ENCODE measurements at places on chromosomes 4 and X.

- no peak for DNase-seq
Measured at GRCh38 chr4:85209161-85209560, 242.7 kb upstream of the WDFY3 start.

DNA sequence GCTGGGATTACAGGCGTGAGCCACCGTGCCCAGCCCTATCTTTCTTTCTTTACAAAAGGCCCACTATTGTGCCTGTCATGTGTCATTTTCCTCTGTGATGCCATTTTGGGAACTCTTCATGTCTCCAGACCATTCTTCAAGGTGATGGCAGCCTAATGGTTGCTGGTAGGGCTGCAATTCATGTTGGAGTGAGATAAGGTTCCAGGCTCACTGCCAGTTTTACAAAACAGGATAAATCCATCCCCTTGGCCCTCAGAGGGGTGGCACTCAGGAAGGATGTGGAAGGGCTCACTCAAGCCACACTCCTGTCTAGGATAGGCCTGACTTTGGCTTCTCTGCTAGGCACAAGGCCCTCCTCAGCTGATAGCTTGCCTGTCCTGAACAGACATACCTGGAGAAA lies 3.8 kb downstream of the TCEAL9 start:
- DNase-seq: no peak

DNA sequence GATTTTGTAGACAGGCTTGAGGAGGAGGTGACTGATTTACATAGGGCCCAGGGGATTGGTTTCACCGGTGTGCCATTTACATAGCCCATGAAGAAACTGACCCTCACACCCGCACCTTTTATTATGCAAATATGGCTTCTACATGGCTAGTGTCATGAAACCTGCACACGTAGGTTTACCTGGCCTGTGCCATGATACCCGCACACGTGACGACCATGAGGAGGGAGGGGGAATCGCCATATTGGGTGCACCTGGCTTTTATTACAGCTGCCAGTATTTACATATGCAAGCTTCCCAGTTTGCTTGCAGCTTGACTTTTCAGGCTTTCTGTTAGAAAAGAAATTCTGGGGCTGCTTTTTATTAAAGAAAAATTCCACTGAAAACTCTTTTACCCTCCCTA lies 359.7 kb downstream of the ADAM29 start:
- no peak for DNase-seq

DNA sequence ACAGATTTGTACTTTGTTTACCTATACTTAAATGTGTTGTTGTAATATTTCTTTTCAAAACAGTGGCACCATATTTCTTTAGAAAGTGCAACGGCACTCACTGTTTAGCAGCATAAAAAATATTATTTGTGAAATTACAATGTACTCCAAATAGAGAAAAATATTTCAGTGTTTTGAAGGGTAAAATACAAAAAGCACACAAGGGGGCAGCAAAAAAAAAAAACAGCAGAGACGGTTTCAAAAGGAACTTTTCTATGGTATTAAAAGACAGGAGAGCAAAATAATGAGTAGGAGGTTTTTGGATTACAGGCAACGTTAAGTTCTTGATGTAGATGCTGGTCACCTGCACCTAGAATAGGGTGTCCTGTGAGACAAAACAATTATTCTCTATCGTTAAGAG lies 2.0 kb downstream of the NUDT11 start:
- no peak for DNase-seq

DNA sequence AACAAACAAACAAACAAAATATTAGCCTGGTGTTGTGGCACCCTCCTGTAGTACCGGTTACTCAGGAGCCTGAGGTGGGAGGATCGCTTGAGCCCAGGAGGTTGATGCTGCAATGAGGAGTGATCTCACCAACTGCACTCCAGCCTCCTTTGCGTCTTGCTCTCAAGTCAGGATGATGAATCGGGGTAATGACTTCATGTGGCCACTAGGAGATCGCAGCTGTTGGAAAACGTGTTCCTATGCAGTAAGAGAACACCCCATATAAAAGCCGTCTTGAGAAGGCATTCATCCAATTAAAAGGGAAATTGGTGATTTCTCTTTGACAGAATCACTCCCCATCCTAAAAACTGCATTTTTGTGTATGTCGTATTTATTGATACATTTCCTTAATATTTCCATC lies 6.9 kb downstream of the CCNB3 start:
- no peak for DNase-seq

GRCh38 chr4:79163981-79164490 lies 161.8 kb downstream of the NAA11 start:
- no peak for DNase-seq

- no peak for DNase-seq
Measured at GRCh38 chrX:8453611-8454010, 11.0 kb upstream of the VCX3B start.
